ENCODE measurements at places on chromosomes 1 and 21. TPM values are rescaled to one million over a fixed set of nuclear protein-coding genes. Genes with fewer than 3 reads are reported as not detected.
A peak's percentile ranks its signal among the peaks of the same experiment; 100 is the strongest.

- DNase-seq = no peak
Measured at GRCh38 chr21:34202553-34203372, 129.4 kb downstream of the MRPS6 start.

The KCNC4 gene
- total RNA-seq = 6.7 TPM

GRCh38 chr1:182147136-182147820 lies 85.8 kb upstream of the ZNF648 start:
- DNase-seq = peak; percentile 34

- peak; percentile 61 for DNase-seq
Measured at GRCh38 chr1:228842094-228842775, 107.0 kb downstream of the RHOU start.

The ZFYVE9 gene
- 42.0 TPM for total RNA-seq

DNA sequence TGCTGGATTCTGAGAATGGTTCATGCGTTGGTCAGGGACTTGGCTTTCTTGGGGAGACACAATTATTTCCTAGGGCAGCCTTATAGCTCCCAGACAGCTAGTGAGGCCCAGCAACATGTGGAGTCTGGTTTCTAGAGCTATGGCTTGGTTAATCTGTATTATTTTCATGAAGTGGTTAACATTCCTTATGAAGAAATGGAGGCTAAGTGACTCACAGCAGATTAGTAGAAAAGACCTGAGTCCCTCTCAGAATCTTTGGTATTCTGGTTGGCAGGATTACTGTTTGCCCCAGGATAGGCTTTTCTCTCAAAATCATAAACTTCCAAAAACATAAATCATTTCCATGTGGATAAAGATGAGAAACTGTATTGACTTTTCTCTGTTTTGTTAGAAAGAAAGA lies 42.3 kb downstream of the DUSP10 start:
- DNase-seq = no peak

DNA sequence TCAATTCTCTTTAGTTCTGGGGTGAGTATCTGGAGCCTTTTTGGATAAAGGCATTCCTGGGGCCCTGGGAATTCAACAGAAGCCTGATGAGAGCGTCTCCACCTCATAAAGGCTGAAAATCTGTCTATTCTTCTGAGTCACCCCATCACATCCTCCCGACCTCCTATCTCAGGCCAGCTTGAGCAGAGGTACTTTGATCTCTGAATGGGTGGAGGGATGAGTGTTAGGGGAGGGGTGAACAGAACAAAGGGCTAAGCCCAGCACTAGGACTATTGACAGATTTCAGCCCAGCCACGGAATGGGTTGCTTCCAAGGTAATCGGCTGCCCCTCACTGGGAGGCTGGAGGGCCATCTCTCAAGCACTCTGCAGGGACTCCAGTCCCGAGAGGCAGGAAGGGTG lies 2.5 kb upstream of the MYBPH start:
- DNase-seq = no peak

GRCh38 chr1:233238884-233239431 lies 56.6 kb downstream of the PCNX2 start:
- no peak for DNase-seq

The C1orf116 gene
- 129 TPM for total RNA-seq

The MTARC1 gene
- total RNA-seq = 0.61 TPM

GRCh38 chr1:904310-904950 lies 19.3 kb upstream of the SAMD11 start:
- peak; percentile 76 for DNase-seq

Data from mammary epithelial cell (primary cell).